ENCODE measurements at places on chromosomes 1 and 21.

DNA sequence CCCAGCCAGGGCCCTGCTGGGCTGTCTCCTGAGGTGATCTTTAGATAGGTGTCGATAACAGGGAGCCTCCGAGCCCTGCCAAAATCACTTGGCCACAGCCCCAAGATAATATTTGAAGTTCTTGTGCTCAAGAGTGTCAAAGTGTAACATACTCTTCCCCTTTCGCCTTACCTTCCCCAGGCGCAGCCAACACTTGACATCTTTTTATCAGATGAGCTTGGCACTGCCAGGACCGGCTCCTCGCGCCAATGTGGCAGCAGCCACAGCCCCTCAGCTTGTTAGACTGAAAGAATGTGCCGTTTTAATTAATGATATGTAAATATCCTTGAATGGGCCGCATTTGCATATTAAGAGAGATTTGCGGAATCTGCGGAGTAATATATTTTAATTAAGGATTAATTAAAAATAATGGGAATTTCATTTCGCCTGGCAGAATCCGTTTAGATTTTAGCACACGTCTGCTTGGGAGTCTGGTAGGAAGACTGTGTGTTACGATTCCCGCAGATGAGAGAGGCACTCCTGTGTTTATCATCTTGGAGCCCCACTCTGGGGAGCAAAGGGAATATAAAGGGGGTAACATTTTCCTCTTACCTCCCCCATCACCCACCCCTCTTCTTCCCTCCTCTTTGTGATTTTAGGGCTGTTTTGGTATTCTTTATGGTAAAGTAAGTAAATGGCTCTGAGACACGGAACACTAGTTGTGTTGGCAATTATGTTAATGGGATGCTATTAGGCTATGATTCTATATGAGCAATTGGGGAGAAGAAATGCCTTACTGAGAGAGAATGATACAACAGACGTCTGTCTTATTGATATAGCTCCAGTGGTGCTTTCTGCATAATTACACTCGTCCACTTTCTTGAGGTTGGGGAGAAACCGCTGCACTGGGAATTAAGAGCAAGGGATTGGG lies 109.8 kb downstream of the PBX1 start:
- no peak for DNase-seq

DNA sequence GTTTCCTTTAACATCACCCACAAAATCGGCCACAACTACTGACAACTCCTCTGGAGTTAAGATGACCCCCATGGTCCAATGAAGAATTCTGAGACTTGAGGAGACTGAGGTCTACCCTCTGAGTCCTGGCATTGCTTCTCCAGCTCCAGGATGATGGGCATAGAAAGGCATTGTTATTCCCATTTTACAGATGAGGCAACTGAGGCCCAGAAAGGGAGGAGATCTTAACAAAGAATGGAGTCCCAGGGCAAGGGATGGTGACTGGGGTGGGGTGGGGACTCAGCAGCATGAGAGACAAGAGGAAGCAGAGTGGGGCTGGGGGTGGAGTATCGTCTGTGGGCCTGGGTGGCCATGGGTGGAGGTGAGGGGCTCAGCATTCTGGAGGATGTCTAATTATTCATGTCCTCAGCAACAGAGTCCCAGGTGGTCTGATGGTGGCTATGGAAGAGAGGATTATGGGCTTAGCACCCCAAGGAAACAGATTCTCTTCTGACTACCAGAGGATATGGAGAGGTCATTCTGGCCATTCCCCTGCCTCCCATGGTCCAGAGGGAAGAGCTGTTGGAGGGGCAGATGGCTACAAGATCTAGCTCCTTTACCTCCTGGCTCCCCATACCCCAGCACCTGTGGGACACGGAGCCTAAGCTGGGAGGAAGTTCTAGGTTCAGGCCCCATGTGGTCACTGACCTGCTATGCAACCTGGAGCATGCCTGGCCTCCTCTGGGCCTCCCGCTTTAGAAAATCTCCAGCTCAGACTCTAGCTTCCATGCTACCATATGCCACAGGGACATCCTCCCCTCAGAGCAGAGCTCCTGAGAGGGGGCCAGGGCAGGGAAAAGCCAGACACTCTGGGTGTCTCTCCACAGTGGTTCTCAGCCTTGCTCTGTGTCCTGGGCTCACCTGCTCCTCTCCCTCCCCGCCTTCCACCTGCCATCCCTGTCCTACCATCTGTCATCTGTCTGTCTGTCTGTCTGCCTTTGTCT lies 37.4 kb upstream of the DMBX1 start:
- DNase-seq, result no peak

DNA sequence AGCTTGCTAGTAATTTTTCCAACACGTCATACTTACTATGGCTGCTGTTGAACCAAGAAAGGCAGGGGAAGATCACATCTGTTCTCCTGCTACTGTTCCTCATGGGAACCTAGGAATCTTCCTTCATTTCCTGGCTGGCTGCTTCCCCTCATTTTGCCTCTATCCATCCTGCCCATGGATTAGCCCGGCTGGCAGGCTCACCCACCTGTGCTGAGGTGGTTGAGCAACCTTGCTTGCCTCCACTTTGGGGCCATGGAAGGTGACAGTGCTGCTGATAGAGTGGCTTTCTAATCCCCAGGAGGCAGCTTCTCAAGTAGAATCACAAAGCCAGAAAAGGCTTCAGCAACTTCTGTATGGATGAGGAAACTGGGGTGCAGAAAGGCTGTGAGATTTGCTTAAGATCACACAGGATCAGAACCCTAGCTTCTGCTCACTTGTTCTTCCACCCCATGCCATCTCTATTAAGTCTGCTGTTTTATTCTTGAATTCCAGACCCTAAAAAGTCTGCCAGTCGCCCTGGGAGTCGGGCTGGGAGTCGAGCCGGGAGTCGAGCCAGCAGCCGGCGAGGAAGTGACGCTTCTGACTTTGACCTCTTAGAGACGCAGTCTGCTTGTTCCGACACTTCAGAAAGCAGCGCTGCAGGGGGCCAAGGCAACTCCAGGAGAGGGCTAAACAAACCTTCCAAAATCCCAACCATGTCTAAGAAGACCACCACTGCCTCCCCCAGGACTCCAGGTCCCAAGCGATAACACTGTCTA lies 6.2 kb upstream of the BMP8A start:
- no peak for DNase-seq

GRCh38 chr21:44349416-44349846 lies 4.0 kb upstream of the TRPM2 start:
- no peak for DNase-seq

DNA sequence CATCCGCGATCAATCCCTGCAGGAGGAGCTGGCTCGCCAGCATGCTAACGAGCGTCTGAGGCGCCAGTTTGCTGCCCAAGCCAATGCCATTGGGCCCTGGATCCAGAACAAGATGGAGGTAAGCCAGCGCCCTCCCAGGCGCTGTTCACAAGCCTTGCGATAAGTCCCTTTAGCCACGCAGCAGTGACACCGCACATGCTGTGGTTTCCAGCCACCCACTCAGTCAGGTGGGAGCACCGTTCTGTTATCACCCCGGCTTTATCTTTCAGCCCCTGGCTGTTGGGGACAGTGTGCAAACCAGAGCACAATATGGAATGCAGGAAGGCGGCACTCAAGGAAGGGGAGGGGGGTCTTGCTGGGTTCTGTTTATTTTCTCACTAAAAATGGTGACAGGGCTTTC lies 41.1 kb upstream of the MTR start:
- no peak for DNase-seq

DNA sequence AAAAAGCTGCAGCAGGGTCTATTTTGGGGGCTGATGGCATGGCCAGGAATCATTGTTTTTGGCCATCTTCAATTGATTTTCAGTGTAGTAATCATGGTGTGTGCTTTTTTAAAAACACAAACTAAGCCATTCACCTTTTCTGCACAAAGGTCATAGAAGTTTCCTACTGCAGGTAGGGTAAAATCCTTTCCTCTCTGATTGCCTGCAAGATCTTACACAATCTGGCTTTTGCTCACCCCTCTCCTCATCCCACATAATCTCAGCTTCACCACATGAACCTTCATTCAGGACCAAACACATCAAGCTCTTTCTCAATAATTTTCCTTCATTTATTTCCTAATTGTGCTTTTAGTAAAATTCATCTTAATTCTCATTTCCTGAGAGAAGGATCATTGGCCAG lies 38.3 kb upstream of the GBP5 start:
- no peak for DNase-seq

DNA sequence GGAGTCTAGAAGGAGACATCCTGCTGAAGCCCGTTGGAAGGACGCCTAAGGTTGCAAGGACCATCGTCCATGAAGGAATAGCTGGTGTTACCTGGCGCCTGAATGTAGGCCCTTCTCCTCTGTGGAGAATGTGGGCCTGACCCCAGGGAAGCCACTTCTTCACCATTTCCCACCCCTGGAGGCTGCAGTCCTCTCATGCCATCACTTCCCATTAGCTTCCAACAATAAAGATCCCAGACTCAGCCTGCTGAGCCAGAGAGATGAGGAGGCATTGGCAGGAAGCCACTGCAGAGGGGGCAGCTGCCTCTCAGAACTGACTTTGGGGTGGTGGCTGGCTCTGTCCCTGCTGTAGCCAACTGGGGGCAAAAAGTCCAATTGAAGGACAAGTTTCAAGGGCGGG lies 21.3 kb upstream of the KCNE2 start:
- no peak for DNase-seq

DNA sequence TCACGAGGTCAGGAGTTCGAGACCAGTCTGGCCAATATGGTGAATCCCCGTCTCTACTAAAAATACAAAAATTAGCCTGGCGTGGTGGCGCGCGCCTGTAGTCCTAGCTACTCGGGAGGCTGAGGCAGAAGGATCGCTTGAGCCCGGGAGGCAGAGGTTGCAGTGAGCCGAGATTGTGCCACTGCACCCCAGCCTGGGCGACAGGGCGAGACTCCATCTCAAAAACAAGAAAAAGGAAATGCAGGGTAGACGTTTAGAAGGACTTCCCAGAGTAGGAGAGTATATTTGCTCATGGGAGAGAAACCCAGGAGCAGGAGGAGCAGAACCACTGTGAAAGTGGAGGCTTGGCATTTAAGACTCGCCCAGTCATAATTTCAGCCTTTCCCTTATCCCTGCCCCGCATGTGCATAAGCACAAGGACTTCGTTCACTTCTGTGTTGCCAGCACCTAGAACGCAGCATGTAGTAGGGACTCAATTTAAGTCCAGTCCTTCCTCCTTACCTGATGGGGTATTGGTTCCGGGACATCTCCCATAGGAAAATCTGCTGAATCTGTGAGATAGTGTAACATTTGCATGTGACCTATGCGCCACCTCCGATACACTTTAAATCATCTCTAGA lies 5.2 kb upstream of the MEF2D start:
- DNase-seq, result no peak

DNA sequence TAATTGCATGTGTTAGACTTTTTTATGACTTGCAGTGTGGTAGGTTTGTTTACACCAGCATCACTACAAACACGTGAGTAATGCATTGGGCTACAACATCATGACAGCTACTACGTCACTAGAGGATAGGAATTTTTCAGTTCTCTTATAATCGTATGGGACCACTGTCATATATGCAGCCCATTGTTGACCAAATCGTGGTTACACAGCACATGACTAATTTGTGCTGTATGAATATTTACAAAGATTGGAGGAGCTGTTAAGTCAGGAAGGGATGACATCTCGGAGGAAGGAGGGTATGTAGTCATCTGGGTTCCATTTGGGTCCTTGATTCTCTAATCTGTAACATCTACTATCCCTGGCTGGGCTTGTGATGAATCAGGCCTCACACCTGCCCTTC lies 270.9 kb downstream of the TNR start:
- no peak for DNase-seq

DNA sequence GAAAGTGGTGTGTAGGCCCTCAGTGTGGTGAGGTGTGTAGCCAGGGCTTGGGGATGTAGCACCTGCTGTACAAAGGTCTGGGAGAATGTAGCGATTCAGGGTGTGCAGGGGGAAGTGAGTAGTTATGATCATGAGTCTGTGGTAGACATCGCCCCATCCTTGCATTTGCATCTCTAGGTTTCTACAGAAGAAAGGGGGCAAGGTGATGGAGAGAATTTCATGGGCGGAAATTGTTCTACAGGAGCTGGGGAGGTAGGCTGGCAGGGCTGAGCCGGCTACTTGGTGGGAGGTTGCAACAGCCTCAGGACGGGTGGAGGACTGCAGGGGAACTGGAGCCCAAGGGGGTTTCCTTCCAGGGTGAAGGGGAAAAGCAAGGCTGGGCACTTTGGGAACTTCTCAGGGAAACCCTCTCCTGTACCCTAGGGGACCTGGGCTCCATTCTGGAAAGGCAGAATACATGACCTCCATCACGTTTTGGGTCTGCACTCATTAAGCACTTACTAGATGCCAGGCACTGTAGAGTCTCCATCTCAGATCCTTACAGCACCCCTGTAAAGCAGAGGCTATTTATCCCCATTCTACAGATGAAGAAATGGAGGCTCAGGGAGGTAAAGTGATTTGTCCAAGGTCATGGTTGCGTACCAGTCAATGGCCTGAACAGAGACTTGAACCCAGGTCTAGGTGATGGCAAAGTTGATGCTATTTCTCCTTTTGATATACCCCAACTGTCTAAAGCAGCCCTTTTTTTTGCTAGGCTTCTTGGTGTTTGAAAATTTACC lies 14.5 kb upstream of the TNFRSF1B start:
- DNase-seq, result no peak

DNA sequence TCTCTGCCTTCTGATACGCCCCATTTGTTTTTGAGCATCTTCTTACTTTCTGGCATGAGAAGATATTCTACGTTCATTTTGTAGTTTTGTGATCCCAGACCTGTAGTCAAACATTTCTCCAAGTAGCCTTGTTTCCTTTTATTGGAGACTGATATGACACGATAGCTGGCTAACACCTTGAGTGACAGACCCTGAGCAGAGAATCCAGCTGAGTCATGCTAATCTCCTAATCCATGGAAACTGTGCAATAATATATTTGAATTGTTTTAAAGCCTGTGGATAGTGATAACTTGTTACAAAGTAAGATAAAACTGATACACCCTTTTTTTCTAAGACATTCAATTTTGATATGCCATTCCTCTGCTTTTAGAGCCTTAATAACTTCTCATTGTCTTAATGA lies 1.2 kb upstream of the IFI44L start:
- no peak for DNase-seq

DNA sequence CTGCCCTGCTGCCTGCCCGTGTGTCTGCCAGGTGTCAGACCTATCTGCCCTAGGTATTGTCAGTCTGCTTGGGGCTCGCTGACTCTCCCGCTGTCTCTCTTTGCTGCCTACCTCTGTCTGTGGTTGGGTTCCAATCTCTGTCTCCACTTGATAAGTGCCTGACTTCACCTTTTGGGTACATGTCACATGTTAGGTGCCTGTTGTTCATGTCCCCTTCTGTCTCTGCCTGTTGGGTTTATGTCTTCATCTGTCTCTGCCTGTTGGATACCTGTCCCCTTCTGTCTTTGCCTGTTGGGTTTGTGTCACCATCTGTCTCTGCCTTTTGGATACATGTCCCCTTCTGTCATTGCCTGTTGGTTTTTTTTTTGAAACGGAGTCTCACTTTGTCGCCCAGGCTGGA lies 14.6 kb downstream of the RPS6KA1 start:
- no peak for DNase-seq

GRCh38 chr1:44230796-44231195 lies 17.5 kb downstream of the DMAP1 start:
- DNase-seq, result no peak

DNA sequence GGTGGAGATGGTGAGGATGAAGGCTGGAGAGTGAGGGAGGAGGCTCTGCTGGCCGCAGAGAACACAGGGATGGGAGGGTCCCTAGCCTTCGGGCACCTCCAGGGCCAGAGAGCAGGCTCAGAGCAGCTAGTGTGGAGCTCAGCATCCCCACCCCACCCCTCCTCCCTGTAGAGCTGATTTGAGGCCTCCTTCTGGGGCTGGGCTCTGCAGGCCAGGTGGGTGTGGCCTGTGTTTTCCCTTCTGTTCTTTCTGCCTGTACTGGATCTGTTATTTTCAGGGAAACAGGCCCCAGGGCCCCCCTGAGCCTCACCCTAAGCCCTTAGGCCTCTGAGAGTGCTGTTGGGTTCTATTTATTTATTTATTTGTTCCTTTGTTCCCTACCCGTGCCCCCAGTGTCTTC lies 44.8 kb downstream of the TMCC2 start:
- DNase-seq, result no peak

- no peak for DNase-seq
Measured at GRCh38 chr1:184569106-184569505, 182.3 kb downstream of the C1orf21 start.

Measured in activated CD8-positive, alpha-beta memory T cell treated with anti-CD3 and anti-CD28 coated beads for 48 hours (primary cell).